Calu3 (cell line): ENCODE measurements at places on chromosomes 12 and 14.

- no peak for DNase-seq
These were observed 379.2 kb downstream of the GRIN2B start for GRCh38 chr12:13602172-13602571.

- DNase-seq, result peak; percentile 7
These were observed 5.7 kb downstream of the GNG2 start for GRCh38 chr14:51865953-51866747.

GRCh38 chr12:52346593-52346992 lies 20.7 kb downstream of the KRT85 start:
- DNase-seq, result no peak

GRCh38 chr14:51369814-51370213 lies 129.8 kb downstream of the TMX1 start:
- DNase-seq, result peak; percentile 43

DNA sequence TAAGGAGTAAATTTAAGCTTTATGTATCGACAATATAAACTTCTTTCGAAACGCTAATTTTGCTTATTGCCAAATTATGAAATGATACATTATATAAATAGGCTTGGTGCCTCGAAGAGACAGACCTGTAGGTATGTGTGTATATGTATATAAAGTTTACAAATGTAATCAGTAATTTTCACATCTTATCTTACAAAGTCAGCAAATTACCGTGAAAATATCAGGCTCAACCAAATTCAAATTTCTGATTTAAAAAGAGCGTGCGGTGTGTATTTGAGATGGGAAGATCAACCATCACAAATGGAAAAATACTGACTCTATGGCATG lies 605 bp downstream of the ZCRB1 start:
- no peak for DNase-seq

DNA sequence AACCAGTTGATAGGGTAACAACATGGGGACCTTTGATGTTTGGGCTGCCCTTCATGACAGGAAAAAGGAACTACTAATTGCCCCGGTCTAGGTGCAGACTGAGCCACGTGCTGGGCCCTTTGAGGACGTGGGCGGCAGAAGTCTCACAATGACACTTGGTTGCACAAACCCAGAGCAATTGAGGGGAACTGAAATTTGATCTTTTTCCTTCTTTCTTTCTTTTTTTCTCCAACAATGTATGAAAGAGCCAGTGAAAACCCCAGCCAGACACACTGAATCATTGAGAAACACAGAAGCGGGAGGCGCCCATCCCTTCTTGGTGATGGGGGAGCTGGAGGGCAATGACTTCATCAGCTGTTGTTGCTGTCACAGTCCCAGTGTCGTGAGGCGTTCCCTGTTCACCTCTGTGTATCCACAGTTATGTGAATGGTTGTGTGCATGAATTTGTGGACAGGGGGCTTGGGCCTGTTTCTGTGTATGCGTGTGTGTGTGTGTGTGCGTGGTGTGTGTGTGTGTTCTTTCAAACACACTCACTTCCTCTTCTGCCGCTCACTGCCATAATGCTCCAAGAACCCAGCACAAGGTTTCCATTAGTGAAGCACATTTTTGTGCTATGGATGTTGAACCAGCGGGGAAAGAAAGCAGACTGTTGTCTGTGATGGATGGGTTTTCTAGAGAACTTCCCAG lies 137.5 kb upstream of the CCND2 start:
- no peak for DNase-seq

GRCh38 chr12:69313209-69313608 lies 35.0 kb upstream of the LYZ start:
- DNase-seq, result no peak

DNA sequence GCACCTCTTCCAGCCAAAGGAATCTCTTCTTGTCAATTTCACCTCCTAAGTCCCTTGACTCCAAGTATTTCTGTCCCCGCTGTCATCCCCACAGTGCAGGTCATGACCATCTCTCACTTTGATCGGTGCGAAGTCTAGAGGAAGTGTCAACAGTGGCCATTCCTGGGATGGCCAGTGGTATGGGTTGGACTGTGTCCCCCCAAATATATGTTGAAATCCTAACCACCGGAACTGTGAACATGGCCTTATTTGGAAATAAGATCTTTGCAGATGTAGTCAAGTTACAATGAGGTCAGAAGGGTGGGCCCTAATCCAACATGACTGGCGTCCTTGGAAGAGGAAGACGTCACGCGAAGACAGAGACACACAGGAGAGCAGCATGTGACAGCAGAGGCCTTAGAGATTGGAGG lies 155.9 kb upstream of the PRMT8 start:
- DNase-seq, result no peak

- no peak for DNase-seq
These were observed 77.7 kb upstream of the GNPNAT1 start for GRCh38 chr14:52868911-52869618.

DNA sequence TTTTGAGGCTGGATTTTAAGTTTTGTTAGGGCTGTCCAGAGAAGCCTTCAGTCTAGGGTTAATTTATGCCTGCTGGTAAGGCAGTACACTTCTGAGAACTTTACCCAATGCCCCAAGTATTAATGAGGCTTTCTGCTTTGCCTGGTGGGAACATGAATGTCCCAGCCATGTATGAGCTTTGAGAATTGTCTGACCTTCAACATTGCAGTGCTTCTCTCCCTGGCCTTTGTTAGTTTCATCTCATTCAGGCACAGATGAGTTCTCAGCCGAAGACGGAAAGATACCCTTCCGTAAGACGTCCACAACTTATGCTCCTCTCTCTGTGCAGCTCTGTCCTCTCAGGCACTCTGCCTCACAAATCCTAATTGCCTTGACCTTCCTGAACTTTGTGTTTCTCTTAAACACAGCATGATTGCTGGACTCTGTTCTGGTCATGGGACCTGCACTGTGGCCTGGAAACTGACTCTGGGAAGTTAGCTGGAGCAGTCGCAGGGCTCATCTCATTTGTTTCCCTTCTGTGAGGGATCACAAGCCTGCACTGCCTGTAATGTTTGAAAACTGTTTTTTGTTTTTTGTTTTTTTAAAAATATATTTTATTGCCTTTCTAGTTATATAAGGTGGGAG lies 15.7 kb downstream of the CHPT1 start:
- DNase-seq, result no peak

- DNase-seq, result no peak
These were observed 67.8 kb upstream of the EGLN3 start for GRCh38 chr14:34018564-34019244.

DNA sequence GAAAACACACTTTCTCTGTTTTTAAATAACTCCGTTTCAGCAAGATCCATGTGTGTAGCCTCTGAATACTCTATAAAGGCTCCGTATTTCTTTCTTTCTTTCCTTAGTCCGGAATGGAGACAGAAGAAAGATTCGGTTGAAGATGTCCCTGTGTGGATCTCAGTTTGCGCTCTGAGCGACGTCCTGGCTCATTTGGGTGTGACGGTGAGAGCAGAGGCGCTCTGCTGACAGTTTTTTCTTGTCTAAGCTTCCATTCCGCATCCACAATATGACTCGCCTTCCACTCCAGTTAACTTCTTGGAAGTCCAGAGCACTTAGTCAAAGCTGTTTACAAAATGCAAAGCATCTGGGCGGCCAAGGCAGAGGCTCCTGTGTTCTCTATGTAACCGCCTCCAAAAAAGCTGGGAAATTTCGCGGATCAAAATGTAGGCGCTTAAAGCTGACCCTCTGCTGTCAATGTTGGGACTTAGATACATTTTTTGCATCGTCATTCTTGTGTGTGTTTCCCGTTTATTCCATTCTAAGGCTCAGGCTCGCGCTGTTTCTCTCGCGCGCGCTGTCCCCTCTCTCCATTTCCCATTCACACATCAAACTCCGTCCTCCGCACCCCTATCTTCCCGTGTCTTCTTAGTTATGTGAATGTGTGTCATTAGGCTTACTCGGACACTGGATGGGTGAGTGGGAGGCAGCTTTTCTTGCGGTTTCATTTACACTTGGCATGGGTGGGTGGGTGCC lies 880 bp upstream of the FLRT2 start:
- no peak for DNase-seq

DNA sequence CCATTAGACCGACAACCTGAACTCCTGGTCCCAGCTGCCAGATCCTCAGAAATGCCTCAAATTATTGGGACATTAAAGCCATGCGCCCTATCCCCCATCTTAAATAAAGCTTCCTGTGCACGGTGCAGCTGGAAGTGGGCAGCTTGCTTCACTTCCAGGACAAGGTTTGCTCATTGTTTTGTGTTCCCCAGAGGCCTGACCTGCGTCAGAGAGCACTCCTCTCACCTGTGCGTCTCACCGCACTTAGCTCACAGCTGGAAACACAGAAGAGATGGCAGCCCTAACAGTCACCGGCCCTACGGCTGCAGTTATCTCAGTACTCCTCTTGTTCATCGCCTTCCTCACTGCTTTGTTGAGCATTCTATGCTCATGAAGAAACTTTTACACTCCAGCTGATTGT lies 135.5 kb downstream of the ANO2 start:
- no peak for DNase-seq

- no peak for DNase-seq
These were observed 26.1 kb upstream of the PTHLH start for GRCh38 chr12:27998658-27999057.
